ENCODE measurements at places on chromosomes 3 and 15.

- DNase-seq, result no peak
These were observed 128.3 kb downstream of the ATP10A start for GRCh38 chr15:25734680-25735355.

- DNase-seq, result no peak
These were observed 13.0 kb downstream of the FNDC3B start for GRCh38 chr3:172052405-172052804.

DNA sequence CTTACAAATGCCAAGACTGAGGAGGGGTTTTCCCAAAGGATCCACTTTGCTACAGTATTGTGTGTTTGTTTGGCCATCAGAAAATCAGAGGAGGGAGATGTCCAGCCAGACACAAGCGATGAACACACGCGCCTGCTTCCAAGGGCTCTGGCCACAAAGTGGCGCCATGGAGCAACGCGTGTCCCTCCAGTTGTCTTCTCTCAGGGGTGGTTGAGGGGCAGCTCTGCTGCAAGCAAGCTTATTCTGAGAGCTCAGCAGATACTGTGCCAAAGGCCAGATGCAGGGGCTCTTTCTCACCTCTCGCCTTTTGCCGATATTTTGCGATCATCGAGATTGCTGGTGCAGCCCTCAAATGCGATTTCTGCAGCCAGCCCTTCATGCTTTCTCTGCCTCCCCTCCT is 88.9 kb upstream of the OSBPL11 start:
- DNase-seq, result no peak

GRCh38 chr3:186618318-186618938 is 5.6 kb downstream of the AHSG start:
- no peak for DNase-seq

GRCh38 chr3:133209871-133210550 is 171.8 kb downstream of the TMEM108 start:
- no peak for DNase-seq

DNA sequence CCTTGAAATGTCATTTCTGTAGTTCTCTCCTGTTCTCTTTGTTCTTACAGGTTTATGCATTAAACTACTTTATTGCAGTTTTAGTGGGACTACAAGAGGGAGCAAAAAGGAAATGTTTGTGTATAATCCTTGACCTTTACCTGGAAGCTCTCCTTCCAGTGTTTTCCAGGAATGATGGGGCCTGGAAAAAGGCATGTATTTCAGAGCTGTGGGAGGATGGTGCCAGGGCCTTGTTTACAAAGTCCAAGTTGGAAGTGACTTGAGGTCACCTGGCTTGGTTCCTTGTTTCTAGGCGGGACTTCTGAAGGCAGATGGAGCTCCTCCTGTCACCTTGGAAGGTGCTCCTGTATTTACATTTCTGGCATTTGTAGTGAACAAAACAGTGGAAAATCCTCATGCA is 15.1 kb downstream of the ACVR2B start:
- DNase-seq, result no peak

DNA sequence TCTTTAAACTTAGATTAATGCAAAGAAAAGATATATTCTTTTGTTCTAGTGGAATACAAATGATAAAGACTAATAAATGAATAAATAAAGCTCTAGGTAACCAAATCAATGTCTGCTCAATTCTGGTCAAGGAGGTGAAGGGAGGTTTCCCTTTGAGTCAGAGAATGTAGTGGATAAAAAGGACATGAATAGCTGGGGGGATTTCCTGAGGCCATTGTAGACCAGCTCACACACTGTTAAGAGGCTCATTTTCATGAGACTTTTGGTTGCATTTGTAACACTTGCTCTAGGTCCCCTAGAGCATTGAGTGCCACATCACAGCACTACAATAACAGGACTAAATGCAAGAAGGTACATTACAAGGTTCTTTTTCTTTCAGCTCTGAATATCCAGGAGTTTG is 170.7 kb downstream of the TIGIT start:
- DNase-seq, result no peak

GRCh38 chr15:73907035-73907408 is 19.2 kb upstream of the LOXL1 start:
- DNase-seq, result no peak

- no peak for DNase-seq
These were observed 5.3 kb upstream of the CALML4 start for GRCh38 chr15:68210409-68210756.

GRCh38 chr3:66236281-66236680 is 15.5 kb downstream of the SLC25A26 start:
- DNase-seq, result no peak

DNA sequence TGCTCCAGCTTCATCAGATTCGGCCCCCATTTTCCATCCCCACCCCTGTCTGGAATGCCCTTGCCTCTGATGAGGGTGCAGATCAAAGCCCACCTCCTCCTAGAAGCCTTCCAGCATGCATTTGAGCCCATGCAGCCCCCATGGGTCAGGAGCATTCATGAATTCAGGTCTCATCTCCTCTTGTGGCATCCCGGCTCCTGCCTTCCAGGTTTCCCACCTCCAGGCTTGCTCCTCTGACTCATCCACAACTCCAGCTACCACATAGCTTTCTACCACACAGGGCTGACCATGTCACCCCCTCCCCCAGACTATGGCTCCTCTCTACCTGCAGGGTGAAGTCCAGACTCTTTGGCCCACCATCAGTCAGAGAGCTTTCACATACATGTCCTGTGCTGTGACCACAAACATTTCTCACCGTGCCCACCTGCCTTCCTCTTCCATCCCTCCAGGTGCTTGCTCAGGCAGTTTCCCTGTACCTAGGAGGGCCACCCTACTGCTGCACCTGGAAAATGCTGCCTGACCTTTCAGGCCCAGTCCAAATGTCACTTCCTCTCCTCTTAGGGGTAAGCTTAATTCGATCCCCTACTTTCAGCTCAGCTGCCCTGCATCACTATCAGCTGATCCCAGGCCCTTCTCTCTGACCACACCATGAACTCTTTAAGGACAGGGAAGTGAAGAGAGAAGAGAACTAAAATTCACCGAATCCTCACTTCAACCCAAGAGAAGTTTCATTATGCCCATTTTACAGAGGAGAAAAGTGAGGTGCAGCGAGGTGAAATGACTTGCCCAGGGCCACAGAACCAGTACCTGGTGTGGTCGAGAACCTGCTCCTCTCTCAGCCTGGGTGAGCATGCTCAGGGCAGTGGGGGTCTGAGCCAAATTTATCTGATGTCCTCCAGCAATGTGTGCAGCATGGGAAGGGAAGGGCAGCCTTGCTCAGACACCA is 13.7 kb upstream of the FGD5 start:
- DNase-seq, result no peak

DNA sequence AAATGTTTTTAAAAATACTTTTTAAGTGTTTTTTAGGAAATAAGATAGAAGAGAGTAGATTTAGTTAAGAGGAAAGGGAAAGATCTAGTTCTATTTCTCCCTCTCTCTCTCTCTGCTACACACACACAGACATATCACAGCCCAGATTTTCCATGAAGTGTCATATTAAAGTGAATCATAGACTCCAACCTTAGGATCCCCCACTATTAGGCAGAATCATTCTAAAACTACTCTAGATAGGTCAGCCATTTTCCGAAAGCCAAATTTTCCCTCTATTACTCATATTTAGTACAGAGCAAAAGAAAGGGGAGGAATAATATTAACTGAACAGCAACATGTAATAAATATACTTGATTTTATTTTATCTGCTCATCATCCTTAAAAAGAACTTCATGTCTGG is 45.1 kb upstream of the RSL24D1 start:
- no peak for DNase-seq

DNA sequence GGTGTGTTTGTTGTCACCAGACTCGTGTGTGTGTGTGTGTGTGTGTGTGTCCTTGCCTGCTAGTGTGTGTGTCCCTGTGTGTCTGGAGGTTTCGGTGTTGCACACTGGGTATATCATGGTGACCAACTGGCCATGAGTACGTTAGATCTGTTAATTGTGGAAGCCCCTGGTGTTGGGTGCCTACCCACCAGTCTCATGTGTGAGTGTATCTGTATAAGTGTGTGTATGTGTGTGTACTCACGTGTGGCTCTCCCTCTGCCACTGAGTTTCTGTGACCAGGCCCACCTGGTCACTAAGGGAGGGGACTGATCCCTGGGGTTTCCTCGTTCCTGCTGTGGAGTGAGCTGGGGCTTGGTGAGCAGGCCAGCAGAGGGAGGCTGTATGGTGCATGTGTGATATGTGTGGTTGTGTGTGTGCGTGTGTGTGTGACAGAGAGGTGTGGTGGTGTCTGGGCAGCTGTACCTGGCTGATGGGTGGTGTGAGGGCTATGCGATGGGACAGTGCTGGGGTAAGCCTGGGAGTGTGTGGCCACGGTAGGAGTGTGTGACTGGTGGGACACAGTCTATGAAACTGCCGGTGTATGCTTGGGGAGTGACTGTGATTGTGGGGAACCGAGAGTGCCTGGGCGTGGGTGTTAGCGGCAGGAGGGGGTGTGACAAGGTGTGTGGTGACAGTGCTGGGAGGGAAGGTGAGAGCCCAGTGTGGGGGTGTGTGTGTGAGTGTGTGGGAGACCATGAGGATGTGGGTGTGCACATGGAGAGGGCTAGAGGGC is 1.8 kb downstream of the PRKCD start:
- DNase-seq, result peak; percentile 78

DNA sequence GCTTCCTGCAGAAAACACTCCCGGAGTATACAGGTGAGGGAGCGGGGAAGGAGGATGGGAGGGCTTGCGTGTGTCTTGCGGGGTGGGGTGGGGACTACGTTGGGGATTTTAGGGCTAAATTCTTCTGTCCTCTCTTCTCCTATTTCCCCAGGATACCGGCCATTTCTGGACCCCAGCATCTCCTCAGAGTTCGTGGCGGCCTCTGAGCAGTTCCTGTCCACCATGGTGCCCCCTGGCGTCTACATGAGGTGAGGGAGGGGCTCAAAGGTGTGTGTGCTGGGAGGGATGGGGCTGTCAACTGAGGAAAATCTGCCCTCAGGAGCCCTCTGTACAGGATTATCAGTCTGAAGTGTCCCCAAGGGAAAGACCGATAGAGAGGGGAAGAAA is 6.6 kb downstream of the DUOX1 start:
- DNase-seq, result no peak

GRCh38 chr15:85872125-85872524 is 77.4 kb upstream of the KLHL25 start:
- no peak for DNase-seq

DNA sequence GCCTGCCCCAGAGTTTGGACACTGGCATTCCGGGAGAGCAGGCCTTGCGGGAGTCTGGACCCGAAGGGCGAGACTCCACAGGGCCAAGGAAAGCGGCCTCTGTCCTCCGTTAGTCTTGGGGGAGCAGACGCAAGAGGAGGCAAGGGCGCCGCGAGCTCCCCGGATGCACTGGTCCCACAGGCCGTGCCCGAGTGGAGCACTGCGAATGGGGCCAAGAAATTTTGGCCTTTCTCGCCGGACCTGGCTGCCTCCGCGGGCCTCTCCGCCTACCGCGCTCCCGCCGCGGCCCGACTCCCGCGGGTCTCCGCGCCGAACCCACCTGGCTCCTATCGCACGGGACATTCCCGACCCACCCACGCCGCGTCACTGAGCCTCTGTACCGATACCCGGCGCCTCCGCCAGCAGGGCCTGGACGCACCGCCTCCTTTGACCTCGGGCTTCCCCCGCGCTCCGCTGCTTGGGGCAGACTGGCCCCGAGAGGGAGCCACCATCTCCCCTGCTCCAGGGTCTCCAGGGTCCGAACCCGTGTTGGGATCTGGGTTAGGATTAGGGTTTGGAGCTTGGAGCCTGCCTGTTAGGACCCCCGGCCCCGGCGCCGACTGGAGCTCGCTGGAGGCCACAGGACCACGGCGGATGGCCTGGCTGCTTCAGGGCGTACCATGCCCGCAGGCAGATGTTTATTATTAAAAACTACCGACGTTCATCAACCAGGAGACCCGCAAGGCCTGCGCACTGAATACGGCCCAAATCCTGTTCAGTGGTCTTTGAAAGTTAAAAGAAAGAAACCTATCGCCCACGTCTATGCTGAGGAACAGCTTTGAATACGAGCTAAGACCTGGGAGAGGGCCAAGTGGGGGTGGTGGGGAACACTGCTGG is 11.7 kb downstream of the SHOX2 start:
- no peak for DNase-seq

DNA sequence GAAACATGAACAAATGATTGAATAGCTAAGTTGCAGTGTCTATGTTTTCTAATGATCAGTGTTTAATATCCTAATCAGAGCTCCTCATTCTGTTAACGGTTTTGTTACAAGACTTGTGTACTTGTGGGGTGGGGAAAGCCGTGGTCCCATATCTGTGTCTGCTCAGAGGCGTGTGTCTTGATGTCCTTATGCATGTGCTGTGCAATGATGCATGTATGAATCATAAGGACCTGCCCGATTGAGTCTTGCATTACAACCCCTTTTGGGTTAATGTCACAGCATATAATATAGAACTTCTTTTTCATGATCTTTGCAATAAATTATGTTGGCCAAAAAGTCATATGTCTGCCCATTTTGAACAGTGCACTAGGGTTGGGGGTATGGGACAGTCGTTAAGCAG is 233.4 kb downstream of the ITPR1 start:
- DNase-seq, result no peak

- DNase-seq, result no peak
These were observed 144.1 kb downstream of the LRRK1 start for GRCh38 chr15:101063212-101063611.

- DNase-seq, result no peak
These were observed 53.7 kb upstream of the INO80 start for GRCh38 chr15:41169781-41170180.

- no peak for DNase-seq
These were observed 366.0 kb downstream of the PTPRG start for GRCh38 chr3:61927332-61927731.

DNA sequence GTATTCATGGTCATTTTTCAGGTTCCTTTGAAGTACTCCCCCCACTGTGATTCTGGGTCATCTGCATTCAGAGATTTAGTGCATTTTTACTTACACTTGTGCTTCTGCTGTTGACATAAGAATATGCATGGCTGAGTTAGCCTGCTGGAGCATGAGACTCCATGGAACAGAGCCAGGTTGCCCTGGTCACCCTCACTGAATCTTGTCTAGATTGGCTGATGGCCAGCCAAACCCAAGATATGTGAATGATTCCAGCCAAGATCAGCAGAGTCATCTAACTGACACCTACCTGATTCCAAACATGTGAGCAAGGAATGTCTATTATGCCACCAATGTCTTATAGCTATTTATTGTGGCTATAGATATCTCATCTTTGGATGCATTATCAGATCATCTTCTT is 25.1 kb downstream of the DTWD1 start:
- DNase-seq, result no peak

- DNase-seq, result no peak
These were observed 20.5 kb downstream of the IFT80 start for GRCh38 chr3:160378331-160379109.

DNA sequence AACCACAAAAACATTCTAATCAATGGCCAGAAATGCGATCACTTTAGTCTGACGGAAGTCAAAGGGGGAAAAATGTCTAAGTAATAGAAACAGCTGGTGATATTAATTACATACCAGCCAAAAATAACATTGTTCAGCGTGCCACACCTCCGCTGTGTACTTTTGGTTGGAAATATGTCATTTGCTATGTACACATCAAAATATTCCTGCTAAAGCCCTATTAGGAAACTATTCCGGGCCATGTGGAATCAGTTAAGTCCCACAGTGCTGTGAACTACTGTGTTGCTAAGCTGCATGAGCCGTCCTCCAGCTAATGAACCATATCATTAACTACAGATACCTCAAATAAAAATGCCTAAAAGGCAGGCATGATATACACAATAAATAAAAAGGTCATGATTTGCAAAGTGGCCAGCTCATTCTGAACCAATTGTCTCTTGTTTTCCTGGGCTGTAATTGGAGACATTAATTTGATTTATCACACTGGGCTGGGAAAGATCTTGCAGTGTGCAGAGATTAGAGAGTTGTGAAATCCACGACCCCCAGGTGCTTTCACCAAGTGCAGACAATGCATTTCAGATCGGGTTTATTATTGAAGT is 200.5 kb upstream of the LRTM1 start:
- no peak for DNase-seq
